ENCODE measurements at places on chromosomes 16 and 17. TPM values are rescaled to one million over a fixed set of nuclear protein-coding genes. Genes with fewer than 3 reads are reported as not detected.

GRCh38 chr17:44637066-44637465 is 19.2 kb upstream of the MEIOC start:
- DNase-seq: no peak

- no peak for DNase-seq
Observed at GRCh38 chr16:17696616-17697015, 225.9 kb upstream of the XYLT1 start.

DNA sequence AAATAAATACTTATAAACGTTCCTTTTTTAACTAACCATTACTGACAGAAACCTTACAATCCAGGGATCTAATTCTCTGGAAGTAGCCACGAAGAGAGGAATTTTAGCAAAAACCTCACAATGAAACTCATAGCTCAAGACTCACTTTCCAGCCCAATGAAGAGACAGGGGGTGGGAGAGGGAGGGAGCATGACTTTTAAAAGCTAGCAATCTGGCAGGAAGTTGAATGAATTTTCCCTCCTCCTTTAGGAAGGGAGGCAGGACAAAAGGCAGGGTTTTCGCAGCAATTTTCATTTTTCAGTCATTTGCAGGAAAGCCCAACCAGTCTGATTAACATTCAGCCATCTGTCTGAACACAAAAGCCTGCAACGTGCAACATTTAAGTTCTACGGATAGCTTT is 381.5 kb upstream of the PSMD7 start:
- no peak for DNase-seq

DNA sequence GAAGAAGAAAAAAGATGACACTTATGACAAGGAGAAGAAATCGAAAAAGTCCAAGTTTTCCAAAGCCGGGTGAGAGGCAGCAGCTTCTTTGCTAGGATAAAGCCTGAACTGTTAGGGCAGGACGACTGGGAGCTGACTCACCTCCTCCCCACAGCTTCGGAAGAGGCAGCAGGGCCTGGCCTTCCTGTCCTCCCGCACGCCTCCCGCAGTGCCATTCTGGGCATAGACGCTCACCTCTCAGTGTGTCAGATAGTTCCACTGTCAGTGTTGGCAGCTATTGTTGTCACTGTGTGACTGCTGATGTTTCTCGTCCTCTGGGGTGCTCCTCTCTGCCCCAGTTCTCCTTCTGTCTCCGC is 12.6 kb downstream of the UBN1 start:
- DNase-seq: no peak

DNA sequence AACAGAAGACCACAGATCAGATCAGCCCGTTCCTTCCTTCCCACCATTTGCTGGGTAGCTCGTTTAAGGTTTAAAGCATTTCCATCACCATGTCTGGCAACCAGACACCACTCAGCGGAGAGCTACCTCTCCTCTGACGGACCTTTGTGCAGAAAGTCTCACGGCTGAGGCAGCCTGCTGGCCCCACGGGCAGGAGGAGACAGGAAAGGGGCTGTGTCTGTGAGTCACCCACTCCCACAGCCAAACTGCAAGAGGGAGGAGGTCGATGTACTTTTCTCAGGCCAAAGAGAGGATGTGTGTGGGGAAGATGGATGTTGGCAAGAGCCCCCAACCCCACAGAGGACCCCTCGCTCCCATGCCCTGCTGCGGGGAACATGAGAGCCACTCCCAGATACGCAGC is 92.1 kb downstream of the ZNF423 start:
- DNase-seq: no peak

- DNase-seq: no peak
Observed at GRCh38 chr17:35468475-35468874, 19.9 kb upstream of the SLFN13 start.

GRCh38 chr17:2028737-2029136 is 1.2 kb upstream of the DPH1 start:
- no peak for DNase-seq

DNA sequence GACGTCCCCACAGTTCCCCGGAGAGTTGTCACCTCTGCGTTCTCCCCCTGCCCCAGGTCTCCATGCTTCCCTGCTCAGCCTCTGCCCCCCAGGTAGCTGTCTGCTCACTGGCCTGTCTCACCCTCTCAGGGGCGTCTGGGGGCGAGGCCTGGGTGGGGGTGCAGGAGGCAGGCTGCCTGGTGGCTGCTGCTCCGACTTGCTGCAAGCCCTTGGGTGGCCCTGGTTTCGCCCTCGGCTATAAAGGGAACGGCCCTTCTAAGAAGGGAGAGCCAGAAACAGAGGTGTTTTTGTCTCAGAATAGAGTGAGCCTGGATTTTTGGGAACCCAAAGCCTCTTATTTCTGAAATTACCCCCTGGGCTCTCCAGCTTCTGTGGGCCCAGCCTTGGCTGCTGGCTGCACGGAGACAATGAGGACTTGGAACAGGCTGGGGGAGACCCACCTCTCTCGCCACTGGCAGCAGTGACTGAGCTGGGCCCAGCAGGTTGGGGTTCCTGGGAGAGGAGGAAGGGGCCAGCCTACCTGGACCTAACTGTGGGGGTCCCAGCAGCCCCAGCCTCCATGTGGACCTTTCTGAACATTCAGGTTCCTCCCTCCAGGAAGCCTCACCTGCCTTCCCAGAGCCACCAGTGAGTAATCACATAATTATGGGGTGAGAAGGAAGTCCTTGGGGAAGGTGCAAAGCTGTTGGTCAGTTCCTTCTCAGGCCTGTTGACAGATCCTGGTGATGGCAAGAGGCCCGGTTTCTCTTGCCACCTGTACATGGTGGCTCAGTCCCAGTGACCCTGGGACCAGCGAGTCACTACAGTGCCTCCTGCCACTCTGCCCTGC is 15.5 kb upstream of the SPNS2 start:
- no peak for DNase-seq

DNA sequence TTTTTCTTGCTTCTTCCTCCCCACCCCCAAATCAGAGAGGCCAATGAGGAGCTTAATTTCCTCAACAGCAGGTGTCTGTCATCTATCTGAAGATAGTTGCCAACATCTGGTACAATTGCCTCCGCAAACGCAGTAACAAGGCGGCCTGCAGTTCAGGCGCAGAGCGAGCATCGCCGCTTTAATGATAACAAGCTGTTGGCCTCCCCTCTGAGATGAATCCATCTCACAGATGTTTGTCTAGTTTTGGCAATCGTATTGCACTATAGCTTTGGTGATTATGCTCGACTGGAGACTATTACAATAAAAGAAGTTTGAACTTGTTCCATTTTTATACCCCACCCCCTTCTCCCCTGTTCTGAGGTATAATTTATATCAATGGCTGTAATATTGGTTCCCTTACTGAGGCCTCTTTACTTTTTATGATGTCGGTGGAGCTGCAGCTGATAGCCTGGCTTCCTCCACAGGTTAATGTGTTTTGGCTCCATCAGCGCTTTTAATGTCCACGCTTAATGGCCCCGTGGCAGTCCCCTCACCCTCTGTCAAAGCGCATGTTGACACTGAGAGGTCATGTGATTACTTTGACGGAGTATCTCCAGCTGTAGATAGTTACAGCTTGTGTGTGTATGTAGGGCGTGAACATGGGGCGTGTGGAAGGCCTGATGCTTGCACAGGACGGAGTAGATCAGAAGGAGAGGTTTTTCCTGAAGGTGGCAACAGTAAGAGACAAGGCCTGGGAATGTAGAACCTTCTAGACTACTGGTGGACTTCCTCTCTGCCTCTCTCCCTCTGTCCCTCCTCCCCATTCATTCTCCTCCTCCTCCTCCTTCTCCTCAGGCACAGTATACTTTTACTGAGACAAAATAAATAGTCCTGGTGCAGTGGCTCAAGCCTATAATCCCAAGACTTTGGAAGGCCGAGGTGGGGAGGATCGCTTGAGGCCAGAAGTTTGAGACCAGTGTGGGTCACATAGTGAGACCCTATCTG is 164.7 kb downstream of the MSI2 start:
- no peak for DNase-seq

DNA sequence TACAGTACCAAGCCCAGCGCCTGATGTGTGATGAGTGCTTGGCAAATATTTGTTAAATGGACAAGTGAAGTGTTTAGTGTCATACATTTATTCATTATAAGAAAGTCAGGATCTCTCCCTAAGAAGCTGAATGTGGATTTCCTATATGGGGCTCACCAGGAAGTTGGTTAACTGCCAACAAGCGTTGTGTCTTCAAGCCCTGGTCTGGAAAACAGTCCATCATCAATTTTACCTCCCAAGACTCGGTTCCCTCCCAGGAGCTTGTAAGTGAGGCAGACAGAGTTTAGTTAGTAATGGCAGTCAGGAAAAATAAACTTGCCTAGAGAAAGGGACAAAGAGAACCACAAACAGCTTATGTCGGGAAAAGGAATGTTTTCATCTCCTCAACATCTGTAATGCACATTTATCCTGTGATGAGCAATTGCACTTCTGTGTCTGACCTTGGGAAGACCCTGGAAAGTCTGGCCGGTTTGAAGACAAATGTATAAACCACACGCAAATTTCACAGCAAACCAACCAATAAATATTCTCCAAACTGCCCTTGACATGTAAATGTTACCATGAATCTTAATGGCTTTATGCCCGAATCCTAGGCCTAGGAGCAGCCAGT is 28.3 kb downstream of the C16orf95 start:
- DNase-seq: no peak

DNA sequence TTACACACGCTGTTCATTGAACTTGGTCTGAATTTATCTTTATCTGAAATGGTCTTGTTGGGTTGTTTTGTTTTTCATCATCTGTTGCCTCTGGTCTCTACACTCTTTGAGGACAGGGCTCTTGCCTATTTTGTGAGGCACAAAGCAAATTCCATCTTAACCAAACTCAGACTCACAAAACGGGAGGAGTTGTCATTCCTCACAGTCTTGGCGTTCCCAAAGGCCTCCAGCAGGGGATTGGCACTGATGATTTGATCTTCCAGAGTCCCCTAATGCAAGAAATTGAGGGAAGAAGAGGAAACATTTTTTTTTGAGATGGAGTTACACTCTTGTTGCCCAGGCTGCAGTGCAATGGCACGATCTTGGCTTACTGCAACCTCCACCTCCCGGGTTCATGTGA is 8.7 kb downstream of the MYH3 start:
- DNase-seq: no peak

DNA sequence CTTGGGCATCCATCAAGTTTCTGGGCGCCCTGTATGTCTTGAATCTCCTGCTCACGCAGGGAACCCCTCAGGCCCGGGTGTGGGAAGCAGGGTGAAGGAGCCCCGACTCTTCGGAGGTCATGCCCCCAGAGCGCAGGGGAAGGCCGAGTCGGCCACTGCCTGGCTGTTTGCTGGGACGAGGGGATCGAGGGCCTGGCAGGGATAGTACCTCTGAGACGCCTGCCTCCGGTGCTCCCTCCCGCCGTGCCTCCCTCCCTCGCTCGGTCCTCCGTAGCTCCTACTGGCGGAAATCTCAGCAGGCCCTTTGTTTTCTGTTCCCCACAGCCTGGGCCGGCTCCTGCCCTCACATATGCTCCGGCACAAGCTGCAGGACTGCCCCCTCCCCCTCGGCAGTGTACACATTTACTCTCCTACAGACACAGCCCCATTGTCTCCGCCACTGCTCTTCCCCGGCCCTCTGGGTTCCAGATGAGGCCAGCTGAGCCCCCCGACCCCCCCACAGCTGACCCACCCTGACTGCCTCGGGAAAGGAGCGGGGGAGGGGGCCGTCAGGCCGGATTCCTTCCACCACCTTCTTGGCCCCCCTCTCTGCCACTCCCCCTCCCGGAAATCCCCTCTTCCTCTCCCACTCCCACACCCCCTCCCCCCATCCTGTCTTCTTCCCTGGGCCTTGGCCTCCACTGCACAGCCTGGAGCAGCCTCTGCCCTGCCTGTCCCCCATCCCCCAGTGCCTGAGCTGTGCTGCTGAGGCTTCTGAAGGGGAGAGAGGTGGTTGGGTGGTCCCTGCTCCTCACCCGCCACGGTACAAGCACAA is 1.4 kb downstream of the TRAF4 start:
- peak; percentile 79 for DNase-seq

DNA sequence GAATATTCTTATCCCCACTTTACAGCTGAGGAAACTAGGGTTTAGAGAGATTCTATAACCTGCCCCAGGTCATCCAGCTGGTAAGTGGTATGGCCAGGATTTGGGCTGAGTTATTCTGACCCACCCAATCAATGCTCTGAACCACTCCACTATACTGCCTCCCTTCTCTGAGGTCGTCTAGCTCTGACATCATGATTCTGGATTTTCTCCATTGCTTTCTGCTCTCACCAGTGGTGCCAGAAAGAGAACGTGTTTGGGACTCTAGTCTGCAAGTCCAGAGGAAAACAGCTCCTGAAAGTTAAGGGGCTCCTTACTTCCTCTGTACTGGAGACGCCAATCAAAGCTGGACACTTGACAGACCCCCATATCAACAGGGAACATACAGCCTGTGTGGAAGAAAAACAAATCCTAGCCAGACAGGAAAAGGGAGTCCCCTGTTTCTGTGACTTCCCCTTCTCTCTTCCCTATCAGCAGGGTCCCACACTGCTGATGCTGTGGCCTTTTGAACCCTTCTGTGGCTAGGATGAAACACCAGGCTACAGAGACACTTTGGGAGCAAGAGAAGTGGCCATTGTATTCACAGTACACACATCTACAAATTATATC is 6.0 kb upstream of the EZH1 start:
- no peak for DNase-seq

- DNase-seq: no peak
Observed at GRCh38 chr17:68498479-68499326, 13.5 kb upstream of the PRKAR1A start.

The KRT28 gene
- total RNA-seq: not detected

The UMOD gene
- not detected for total RNA-seq

The SLC6A4 gene
- not detected for total RNA-seq

Measured in neural crest cell (in vitro differentiated cells).